Body of pancreas (tissue), 4 donors: ENCODE measurements at places on chromosomes 12 and 14. TPM values are rescaled to one million over a fixed set of nuclear protein-coding genes. Genes with fewer than 3 reads are reported as not detected.

SMCO2 gene
- not detected for total RNA-seq

DNA sequence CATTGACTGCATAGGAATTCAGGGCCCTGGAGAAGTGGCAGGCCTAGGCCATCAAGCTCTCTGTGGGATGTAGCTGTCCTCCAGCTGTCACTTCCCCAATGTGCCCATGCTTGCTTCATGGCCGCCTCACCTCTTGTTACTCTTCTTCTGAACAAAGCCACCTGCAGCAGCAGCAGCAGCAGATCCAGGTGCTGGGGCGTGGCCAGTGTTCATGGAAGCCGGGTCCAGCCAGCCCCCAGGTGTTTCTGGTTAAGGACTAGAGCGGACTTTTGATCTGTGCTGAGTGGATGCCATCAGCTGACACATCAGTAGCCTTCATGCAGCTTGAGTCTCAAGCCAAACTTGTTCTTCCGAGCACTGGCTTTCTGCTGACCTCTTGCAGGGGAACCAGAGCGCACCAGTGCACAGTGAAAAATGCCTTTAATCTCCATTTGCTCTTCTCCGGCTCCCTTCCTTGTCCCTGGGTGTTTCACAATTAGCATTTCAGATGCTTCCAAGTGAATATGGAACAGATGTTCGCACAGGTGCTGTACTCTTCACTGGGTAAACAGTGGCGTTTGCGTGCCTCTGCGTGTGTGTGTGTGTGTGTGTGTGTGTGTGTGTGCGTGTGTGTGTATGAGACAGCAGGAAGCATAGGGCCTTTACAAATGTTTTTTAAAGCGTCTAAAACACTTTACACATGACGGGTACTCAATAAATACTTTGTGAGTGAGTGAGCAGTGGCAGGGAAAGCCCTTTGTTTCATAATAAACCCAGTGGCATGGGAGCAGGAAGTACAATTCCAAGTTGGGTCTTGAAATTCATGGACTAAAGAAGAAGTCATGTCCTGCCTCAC is 20.1 kb downstream of the TPCN1 start:
- peaks cover 77% of the 10 kb centered on the region for H3K4me1 ChIP-seq
- peak; percentile 69 for DNase-seq
- no peaks in the 10 kb centered on the region for H3K27me3 ChIP-seq

DNA sequence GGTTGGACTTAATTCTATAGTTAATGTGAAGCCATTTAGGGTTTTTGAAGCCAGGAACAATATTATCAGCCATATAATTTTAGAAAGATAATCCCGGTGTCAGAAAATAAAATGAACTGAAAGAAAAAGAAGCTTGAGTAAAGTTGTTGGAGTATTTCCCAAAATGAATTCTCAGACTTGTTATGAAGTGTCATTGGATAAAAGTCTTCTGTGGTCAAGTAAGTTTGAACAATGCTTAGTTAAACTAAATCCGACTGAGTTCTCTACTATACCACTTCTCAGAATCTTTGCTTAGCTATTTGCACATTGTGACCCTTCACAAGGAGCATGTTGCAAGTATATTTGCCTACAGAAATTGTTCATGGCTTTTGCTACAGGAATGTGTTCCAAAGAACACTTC is 17.5 kb upstream of the FLRT2 start:
- no peak for DNase-seq
- H3K4me1 ChIP-seq, result no peaks in the 10 kb centered on the region
- H3K4me3 ChIP-seq, result no peak overlapping the region
- H3K27me3 ChIP-seq, result no peaks in the 10 kb centered on the region
- H3K36me3 ChIP-seq, result no peaks in the 10 kb centered on the region
- H3K27ac ChIP-seq, result no peak overlapping the region

GRCh38 chr12:48508987-48509386 is 16.4 kb upstream of the OR8S1 start:
- DNase-seq, result no peak
- no peaks in the 10 kb centered on the region for H3K4me1 ChIP-seq
- no peak overlapping the region for H3K27ac ChIP-seq

GRCh38 chr12:47087088-47087688 is 7.4 kb upstream of the AMIGO2 start:
- H3K4me1 ChIP-seq, result peaks cover 9% of the 10 kb centered on the region
- H3K36me3 ChIP-seq, result no peaks in the 10 kb centered on the region
- H3K4me3 ChIP-seq, result no peak overlapping the region
- DNase-seq, result no peak
- no peaks in the 10 kb centered on the region for H3K27me3 ChIP-seq

DNA sequence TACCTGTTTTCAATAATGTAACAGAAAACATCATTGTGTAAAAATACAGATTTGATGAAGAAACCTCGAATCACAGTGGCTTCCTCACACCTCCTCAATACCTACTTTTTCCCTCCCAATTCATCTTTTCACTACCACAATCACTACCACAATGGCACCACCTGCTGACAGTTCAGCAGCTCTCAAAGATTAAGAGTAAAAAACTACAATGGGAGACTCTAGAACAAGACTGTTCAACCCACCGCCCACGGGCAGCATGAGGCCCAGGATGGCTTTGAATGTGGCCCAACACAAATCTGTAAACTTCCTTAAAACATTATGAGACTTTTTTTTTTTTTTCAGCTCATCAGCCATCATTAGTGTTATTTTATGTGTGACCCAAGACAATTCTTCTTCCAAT is 15.2 kb downstream of the MED6 start:
- no peak overlapping the region for H3K4me3 ChIP-seq
- no peak overlapping the region for H3K27ac ChIP-seq
- no peaks in the 10 kb centered on the region for H3K4me1 ChIP-seq
- no peaks in the 10 kb centered on the region for H3K27me3 ChIP-seq

DNA sequence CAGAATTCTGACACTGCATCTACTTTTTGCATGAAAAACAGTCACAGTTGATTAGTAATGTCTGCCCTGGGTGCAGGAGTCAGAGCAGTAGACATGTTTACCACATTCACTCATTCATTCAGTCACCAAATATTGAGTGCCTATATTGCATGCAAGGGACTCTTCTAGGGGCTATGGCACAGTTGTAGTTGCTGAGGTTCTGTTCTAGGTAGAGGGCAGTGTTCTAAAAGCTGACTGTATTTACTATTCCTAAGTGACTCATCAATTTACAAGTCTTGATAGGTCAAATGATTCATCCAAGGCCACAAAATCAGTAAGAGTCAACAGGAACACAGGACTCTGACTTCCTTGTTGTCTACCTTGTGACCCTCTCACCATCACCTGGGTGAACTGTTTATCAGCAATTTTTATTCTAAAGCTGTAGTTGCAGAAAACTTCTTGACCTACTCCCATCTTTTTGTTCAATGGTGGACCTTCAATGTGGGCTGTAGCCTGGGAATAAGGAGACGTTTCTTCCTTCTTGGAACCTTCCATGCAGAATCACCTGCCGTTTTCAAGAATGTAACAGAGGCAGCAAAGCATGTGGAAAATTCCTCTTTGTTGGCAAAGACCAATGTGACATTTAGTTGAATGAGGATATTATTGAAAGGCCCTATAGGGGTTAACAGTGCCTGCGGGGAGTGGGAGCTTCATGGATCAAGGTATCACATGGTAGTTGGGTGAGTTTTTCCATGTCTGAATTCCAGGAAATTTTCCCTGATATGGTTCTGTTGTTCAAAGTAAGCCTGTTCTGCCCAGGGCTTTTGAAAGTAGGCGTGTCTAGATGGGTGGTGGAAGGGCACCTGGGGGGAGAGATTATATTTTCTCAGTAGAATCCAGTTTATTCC is 223.2 kb downstream of the KTN1 start:
- peaks cover 40% of the 10 kb centered on the region for H3K4me1 ChIP-seq
- peak overlapping the region; percentile 45 for H3K27ac ChIP-seq
- no peaks in the 10 kb centered on the region for H3K27me3 ChIP-seq
- no peaks in the 10 kb centered on the region for H3K36me3 ChIP-seq

DNA sequence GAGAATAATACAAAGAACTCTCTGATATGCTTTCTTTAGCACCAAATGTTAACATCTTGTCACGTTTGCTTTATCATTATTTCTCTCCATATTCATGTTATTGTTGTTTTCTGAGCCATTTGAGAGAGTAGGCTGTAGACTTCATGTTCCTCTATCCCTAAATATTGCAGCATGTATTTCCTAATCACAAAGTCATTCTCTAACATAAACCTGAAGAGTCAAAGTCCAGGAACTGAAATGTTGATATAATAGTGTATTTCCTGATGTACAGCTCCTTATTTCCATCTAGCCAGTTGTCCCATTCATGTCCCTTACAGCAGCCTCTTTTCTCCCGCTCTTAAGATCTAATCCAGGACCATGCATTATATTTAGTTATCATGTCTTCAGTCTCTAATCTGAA is 72.8 kb downstream of the SPATS2 start:
- H3K27ac ChIP-seq, result no peak overlapping the region
- H3K4me1 ChIP-seq, result no peaks in the 10 kb centered on the region
- no peak overlapping the region for H3K4me3 ChIP-seq
- no peaks in the 10 kb centered on the region for H3K27me3 ChIP-seq
- no peaks in the 10 kb centered on the region for H3K36me3 ChIP-seq

DNA sequence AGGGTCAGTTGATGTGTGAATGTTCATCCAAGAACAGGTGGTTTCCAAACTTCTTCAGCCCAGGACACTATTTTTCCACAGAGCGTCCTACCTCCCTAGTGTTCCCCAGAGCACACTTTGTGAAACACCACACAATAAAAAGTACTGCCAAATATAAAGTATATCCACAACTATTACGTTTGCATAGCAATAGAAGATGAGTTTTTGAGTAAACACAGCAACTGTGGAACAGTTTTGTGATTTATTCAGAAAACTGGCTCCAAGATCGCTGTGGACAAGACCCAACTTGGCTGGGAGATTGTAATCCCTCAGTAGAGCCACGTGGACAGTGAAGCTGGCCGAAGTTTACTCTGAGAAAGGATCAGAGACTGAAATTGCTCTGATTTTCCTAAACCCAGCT is 14.5 kb upstream of the MAP1LC3B2 start:
- H3K27me3 ChIP-seq, result no peaks in the 10 kb centered on the region
- no peak for DNase-seq
- no peak overlapping the region for H3K4me3 ChIP-seq
- no peaks in the 10 kb centered on the region for H3K36me3 ChIP-seq

GRCh38 chr14:89027097-89027740 is 202.8 kb downstream of the TTC8 start:
- H3K27ac ChIP-seq, result no peak overlapping the region
- DNase-seq, result peak; percentile 66
- peak overlapping the region; percentile 8 for H3K4me3 ChIP-seq
- peaks cover 6% of the 10 kb centered on the region for H3K27me3 ChIP-seq
- H3K4me1 ChIP-seq, result peaks cover 14% of the 10 kb centered on the region
